ENCODE measurements at places on chromosomes 7 and 10.

GRCh38 chr7:82049891-82050533, 280.2 kb upstream of the HGF start:
- DNase-seq: no peak

- DNase-seq: no peak
Observed at GRCh38 chr10:96548589-96548988, 34.9 kb upstream of the TLL2 start.

DNA sequence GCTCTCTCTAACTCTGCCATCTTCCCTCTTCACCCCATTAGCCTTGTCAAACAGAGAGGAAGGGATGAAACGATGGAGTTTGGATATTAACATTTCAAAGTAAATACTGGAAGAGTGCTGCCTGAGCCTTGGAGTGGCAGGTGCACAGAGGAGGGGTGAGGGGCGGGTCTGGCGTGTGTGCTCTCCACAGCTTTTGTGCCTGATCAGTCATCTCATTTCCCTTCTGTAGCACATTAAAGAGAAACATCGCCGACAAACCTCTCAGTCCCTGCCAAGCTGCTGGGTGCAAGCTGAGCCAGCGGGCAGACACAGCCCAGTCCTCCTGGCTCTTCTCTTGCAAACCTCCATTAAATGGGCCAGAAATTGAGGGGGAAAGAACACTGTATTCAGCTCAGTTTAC, 76.2 kb downstream of the SLIT1 start:
- no peak for DNase-seq

DNA sequence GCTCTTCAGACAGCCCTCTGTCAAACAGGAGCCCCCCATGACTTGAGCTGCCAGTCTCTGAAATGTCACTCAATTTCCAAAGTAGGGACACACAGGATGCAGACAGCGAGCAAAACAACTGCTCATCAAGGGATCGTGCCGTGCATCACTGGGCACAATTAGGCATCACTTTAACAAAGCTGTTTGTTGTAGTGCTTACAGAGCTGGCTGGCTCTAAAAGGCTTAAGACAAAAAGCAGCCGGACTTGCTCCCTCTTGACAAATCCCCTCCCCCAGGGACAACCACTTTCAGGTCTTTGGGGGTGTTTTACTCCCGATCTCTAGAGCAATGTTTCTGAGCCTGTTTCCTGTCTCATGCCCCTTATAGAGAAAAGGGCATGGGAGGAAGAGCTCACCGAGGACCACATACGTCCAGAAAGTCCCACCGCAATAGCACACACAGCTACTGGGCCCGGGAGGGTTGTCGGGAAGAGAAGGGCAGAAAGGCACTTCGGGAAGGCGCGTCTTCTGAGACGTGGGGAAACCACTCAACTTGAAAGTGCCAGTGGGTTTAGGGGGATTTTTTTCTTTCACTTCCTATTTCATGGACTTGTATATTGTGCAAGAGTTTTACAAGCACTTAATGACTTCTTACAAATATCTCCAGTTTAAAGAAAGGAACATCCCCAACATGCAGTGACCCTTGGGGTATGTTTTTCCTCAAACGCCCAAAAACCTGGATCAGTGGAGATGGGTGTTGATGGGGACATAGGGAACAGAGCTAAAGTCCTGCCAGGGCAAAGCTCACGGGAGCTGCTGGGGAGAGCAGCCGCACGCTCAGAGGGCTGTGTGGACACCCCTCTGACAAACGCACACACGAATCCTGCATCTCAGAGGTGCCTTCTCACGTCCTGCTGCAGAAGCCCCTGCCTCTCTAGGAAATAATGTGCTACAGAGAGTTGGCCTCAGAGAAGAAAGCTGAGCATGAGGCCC, 27.1 kb downstream of the LRRC20 start:
- peak; percentile 35 for DNase-seq

- no peak for DNase-seq
Observed at GRCh38 chr10:5887029-5887428, 2.7 kb downstream of the ANKRD16 start.

- DNase-seq: no peak
Observed at GRCh38 chr10:127928021-127928806, 21.3 kb downstream of the PTPRE start.

DNA sequence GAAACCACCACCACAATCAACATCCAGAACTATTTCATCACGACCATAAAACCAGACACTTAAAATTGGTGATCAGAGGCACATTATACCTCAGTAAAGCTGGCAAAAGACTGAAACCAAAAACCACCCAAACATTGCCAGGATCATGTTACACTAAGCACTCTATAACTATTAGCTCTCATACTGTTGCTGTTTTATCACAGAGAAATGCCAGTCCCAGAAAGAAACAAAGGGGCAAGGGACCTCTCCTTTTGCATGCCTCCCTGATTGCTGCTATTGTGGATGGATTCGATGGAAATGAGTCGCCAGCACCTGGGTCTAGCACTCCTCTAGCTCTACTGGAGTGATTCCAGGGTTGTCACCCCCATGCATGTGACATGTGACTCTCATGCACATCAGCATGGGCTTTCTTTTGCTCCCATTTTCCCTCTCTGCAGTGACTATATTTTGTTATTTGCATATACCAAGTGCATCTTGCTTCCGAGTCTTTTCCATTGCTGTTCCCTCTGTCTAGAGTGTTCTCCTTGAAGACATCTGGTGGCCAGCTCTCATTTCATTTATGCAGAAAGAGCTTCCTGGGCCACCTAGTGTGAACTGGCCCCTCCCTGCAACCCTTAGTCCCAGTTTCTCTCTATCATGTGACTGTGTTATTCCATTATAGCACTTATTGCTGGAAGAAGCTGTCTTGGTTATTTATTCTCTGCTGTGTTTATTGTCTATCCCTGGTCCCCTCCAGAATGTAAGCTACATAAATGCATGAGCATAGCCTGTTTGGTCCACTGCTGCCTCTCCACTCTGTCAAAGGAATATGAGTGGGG, 300.6 kb downstream of the PLXNA4 start:
- DNase-seq: no peak

GRCh38 chr10:34320265-34320664, 494.8 kb downstream of the PARD3 start:
- no peak for DNase-seq

DNA sequence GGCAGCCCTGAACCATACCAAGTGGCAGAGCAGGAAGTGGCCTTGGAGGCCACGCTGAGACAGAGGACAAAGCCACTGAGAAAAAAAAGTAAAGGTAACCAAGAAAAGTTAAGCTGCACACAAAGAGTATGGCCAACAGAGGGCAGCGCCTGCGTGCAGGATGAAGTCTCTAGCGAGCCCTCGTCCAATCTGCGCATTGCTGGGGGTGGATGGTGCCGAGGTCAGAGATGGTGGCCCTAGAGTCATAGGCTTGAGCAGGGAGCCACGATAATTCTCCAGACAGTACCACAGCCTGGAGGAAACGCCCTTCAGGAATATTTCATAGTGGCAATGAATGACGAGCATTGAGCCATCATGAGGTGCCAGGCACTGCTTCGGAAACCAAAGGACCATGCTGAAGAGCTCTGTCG, 9.7 kb downstream of the ATP6V0E2 start:
- peak; percentile 63 for DNase-seq

DNA sequence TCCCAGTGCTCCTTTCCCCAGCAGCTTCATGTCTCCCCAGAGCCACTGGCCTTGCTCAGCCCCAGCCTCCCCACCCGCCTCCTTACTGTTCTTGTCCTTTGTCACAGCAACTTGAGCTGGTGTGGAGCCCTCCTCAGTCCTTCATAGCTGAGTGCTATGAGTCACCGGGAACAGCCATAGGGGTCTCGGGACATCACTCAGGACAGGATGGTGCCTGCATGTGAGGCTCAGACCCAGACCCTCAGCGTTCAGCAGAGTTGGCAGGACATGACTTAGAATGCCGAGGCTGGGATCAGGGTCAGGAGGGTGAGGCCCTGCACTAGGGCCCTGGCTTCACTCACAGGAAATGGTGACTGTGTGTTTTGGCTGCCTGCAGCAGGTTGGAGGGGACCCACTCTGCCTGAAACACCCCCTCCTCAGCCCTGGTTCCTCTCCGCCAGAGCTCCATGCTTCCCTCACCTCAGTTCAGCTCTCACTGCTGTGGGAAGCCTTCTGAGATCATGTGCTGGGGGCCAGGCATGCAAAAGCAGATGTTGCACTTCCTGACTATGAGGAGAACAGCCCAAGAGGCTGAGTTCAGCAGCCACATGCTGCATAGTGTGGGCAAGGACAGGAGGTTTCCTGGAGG, 40.7 kb upstream of the GJD4 start:
- no peak for DNase-seq

- DNase-seq: peak; percentile 79
Observed at GRCh38 chr10:3828404-3829155, 43.6 kb upstream of the KLF6 start.

All from CD4-positive, alpha-beta T cell treated with Interleukin-17A for 1 hour (primary cell).